GM12878 (cell line): ENCODE measurements at places on chromosomes 2 and 18. TPM values are rescaled to one million over a fixed set of nuclear protein-coding genes. Genes with fewer than 3 reads are reported as not detected.

Gene TOGARAM2
- total RNA-seq, result not detected in 2 replicates

Gene NFU1
- 32.7 and 36.5 TPM in 2 replicates for total RNA-seq

Gene NDC80
- 36.1 and 38.8 TPM in 2 replicates for total RNA-seq

Gene ALPI
- not detected in 2 replicates for total RNA-seq

Gene CPLX4
- not detected in 2 replicates for total RNA-seq

Gene KCTD18
- total RNA-seq, result 12.3 and 14.2 TPM in 2 replicates

Gene EXOC6B
- total RNA-seq, result 1.8 and 2.3 TPM in 2 replicates

Gene TEKT4
- 0.13 TPM in 1 of 2 replicates, not detected in the other for total RNA-seq

Gene ACADL
- not detected in 2 replicates for total RNA-seq

Gene TUBA4B
- not detected in 2 replicates for total RNA-seq

Gene CD302
- total RNA-seq, result 2.1 and 2.2 TPM in 2 replicates

Gene CDH2
- total RNA-seq, result 0.18 and 0.19 TPM in 2 replicates

Gene LONRF2
- 0.03 and 0.08 TPM in 2 replicates for total RNA-seq

Gene ACTR1B
- total RNA-seq, result 57.3 and 59.2 TPM in 2 replicates

Gene PROC
- not detected in 2 replicates for total RNA-seq

Gene TAF1B
- 10.6 and 12.4 TPM in 2 replicates for total RNA-seq

GRCh38 chr2:241734208-241734466 is 293 bp upstream of the D2HGDH start:
- no peak for DNase-seq

- DNase-seq, result peak; percentile 71
These were observed 121.6 kb downstream of the SP100 start for GRCh38 chr2:230537531-230537976.

DNA sequence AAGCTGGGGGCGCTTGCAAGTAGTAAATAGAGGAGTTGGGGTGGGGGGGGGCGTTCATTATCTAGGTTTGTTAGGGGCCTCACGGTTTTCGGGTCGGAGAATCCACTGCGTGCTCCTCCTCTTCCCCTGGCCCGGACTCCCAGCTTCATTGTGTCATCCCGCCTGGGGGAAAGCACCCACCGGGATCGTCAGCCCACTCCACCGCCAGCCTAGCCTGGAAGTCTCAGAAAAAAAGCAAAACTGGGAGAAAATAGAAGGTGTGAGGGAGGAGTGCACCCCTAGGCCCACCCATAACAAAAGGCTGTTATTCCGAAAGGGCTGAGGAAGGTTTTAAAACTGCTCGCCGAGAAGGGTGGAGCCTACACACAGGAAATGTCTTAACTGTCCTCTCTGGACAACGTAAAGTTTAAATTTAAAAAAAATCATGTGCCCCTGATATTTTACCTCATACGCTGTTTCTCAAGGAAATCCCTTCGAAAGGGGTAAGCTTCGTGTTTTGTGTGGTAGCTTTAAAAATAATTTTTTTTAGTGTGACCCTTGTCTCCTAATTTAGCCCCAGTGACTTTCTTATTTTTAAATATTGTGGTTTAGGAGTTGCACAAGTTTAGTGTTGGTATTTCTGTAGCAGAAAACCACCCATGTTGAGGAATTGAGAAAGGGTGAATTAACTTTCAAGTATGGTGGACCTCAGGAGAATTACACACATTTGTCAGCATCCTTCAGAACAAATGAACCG is 104.2 kb downstream of the SPTBN1 start:
- DNase-seq, result no peak

DNA sequence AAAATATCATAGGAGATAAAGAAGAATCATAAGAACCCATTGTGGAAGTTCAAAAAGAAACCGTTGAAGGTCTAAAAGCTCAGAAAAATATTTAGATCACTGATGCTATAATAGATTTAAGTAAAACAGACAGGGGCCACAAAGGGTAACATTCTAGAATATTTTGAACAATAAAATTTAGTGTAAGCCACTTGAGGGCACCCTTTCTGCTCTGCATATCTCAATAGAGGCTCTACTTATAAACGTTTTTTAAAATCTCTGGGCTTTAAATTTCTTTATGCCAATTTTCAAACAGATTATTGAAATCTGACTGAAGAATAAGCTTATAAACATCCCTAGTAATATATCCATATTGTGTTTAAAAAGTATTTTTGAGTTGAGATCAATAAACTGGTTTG is 57.6 kb upstream of the IL1RL1 start:
- DNase-seq, result no peak

- peak; percentile 46 for DNase-seq
These were observed 342.9 kb downstream of the SPAG16 start for GRCh38 chr2:213627054-213627710.

- DNase-seq, result no peak
These were observed 6.8 kb downstream of the ESPNL start for GRCh38 chr2:238106698-238107524.

- no peak for DNase-seq
These were observed 103.3 kb downstream of the MDH1 start for GRCh38 chr2:63692002-63692606.

- DNase-seq, result no peak
These were observed 47.1 kb downstream of the GPR39 start for GRCh38 chr2:132463719-132464118.

- DNase-seq, result no peak
These were observed 66.3 kb upstream of the NABP1 start for GRCh38 chr2:191611614-191612013.

DNA sequence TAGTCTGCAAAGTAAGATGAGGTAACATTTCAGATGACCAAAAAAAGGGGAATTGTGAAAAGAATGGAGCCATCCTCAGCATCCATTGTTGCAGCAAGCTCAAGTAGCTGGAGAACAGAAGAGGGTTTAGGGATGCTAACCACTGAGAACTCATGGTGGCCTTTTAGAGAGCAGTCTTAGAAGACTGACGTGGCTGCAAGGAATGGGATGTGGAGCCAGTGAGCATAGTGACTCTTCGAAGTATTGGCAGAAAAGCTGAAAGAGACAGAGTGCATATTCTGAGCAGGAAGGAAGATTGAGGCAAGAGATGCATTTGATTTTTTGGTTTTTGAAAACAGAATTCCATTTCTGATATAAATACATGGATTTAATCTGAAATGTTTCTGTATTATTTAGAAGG is 151.2 kb downstream of the UBE2E3 start:
- DNase-seq, result no peak

DNA sequence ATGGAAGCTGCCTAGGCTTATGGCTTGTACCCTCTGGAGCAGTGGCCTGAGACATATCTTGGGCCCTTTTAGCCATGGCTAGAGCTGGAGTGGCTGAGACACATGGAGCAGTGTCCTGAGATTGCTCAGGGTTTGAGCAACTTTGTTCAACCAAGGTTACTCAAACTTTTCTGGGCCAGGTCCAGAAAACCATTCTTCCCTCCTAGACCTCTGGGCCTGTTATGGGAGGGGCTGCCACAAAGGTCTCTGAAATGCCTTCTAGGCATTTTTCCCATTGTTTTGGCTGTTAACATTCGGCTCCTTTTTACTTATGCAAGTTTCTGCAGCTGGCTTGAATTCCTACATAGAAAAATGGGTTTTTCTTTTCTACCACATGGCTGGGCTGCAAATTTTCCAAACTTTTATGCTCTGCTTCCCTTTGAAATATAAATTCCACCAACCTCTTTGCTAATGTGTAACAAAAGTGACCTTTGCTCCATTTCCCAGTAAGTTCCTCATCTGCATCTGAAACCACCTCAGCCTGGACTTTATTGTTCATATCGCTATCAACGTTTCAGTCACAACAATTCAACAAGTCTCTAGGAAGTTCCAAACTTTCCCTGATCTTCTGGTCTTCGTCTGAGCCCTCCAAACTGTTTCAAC is 84.9 kb upstream of the MAP4K3 start:
- no peak for DNase-seq

- no peak for DNase-seq
These were observed 96.9 kb upstream of the ZNF397 start for GRCh38 chr18:35143622-35144596.

- no peak for DNase-seq
These were observed 451.4 kb downstream of the TMX3 start for GRCh38 chr18:68263481-68263880.

DNA sequence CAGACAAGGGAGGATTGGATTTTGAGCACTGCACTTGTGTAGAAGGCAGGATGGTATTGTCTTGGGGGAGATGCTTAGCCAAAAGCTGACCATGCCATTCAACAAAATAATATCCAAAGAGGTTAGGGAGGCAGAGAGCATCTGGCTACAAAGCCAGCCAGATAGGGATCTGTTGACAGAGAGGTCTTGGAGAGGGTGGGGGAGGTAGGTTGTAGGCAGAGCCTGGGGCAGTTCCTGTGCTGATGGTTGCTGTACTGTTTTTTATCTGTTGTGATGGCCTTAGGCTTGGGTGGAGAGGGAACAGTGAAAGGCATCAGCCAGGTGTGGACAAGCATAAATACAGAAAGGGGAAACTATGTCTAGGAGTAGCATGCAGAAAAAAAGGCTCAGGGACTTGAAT is 100.9 kb downstream of the AQP4 start:
- no peak for DNase-seq

- no peak for DNase-seq
These were observed 754 bp downstream of the ATG16L1 start for GRCh38 chr2:233252227-233252626.

GRCh38 chr2:43086451-43087221 is 139.8 kb downstream of the ZFP36L2 start:
- no peak for DNase-seq

DNA sequence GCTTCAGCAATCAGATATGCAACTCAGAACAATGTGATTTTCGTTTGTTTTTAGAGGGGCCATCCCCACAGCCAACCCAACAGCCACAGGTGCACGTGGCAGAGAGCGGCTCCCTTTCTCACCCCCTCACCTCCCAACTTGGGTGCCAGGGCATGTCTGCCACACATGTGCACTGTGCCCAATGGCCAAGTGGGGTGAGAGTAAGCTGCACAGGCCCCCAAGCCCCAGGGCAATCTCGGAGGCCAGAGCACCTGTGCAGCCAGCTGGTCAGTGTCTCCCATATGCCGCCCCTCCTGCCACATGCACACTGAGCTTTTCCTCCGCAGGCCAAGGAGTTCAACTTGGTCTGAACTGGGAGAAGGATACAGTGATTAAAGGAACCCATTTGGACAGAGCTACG is 1130.2 kb downstream of the DSC3 start:
- no peak for DNase-seq

GRCh38 chr2:192267484-192267883 is 72.8 kb upstream of the TMEFF2 start:
- DNase-seq, result no peak

GRCh38 chr2:118268268-118268667 is 180.0 kb downstream of the INSIG2 start:
- DNase-seq, result no peak

DNA sequence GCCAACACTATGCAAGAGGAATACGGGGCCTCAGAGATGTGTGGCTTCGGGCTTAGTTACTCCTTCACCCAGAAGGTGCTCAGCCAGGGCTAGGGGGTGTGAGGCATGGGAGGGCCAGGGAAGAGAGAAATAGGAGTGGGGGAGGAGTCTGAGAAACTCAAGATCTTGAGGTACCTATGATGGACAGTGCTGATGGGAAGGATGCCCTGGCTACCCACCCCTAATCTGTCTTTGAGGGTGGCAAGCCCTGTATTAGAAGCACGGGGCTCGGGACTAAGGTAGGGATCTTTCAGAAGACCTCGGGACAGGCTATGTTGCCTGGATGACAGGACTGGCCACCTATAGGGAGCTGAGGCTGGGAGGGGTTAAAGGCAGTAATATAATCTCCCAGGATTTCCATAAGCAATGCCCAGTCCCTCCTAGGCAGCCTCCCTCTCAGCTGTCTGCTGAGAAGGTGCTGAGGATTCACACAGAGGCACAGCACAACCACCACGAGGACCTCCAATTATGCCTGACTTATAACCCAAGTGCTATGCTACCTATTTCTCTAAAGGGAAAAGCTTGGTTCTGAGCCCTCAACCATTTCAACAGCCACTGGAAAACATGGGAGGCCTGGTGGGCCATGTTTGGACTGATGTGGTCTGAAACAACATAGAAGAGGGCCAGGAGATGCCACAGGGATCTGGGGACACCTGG is 23.3 kb downstream of the MTHFD2 start:
- DNase-seq, result no peak

GRCh38 chr2:112056626-112056987 is 1.5 kb downstream of the TMEM87B start:
- DNase-seq, result no peak

DNA sequence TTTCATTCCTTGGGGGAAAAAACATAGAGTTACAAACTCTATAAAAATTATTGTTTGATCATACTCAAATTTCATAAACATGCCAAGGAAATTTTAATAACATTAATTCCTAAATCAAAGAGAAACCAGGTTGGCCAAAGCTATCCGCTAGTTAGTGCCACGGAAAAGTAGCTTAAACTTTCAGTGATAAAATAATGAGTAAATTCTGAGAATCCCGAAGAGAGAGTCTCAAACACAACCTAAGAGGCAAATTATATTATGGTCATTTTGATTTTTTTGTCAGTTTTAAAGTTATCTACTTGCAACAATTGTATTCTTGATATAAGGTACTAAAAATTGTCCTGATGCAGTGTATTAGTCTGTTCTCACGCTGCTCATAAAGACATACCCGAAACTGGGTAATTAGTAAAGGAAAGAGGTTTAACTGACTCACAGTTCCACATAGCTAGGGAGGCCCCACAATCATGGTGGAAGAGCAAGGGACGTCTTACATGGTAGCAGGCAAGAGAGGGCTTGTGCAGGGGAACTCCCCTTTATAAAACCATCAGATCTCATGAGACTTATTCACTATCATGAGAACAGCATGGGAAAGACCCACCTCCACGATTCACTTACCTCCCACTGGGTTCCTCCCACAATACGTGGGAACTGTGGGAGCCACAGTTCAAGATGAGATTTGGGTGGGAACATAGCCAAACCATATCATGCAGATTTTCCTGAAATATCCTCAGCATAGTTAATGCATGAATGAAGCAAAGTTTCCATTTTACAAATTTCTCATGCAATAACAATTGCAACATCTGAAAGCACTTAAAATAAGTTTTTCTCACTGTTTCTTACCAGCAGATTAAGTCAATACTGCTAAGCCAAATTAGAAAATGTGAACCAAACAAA is 205.9 kb upstream of the STK17B start:
- DNase-seq, result peak; percentile 93

DNA sequence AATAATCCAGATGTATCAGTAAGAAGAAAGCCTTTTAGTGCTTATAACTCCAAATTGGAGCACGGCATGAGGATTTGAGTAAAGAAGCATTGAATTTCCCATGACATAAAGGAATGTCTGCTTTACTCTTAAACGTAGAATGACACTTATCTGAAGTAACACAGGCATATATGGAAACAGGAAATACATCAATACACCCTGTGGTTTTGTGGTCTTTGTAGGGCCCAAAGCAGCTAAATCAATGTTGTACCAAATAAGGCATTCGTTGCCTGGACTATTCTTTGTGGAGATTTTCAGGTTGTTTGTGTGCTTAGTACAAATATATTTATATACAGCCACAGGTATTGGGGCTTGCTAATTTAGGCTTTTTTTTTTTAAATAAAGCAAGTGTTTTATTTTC is 660.5 kb downstream of the LRRTM4 start:
- peak; percentile 16 for DNase-seq

DNA sequence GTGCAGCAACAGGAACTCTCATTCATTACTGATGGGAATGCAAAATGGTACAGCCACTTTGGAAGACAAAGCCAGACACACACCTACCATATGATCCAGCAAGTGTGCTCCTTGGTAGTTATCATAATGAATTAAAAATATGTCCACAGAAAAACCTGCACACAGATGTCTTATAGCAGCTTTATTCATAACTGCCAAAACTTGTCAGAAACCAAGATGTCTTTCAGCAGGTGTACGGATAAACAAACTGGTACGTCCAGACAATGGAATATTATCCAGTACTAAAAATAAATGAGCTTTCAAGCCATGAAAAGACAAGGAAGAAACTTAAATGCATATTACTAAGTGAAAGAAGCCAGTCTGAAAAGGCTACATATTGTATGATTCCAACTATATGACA is 50.4 kb downstream of the CHMP3 start:
- no peak for DNase-seq
